ENCODE measurements at places on chromosomes 7 and 10. TPM values are rescaled to one million over a fixed set of nuclear protein-coding genes. Genes with fewer than 3 reads are reported as not detected.

GPC2 gene
- 2.3 TPM for total RNA-seq

SPOCK2 gene
- total RNA-seq, result 488 TPM

MMD2 gene
- total RNA-seq, result not detected

RUFY2 gene
- total RNA-seq, result 20.5 TPM

NEUROD6 gene
- not detected for total RNA-seq
